ENCODE measurements at places on chromosomes 6 and 20. TPM values are rescaled to one million over a fixed set of nuclear protein-coding genes. Genes with fewer than 3 reads are reported as not detected.

Gene OR12D3
- not detected for polyA plus RNA-seq

- peak; percentile 28 for DNase-seq
Measured at GRCh38 chr20:1333462-1334369, 4.8 kb upstream of the SDCBP2 start.

Gene MRAP2
- not detected for polyA plus RNA-seq

- DNase-seq, result no peak
Measured at GRCh38 chr6:137216875-137217553, 2.2 kb downstream of the IFNGR1 start.

Gene C20orf141
- not detected for polyA plus RNA-seq

Gene C20orf204
- 0.10 TPM for polyA plus RNA-seq

DNA sequence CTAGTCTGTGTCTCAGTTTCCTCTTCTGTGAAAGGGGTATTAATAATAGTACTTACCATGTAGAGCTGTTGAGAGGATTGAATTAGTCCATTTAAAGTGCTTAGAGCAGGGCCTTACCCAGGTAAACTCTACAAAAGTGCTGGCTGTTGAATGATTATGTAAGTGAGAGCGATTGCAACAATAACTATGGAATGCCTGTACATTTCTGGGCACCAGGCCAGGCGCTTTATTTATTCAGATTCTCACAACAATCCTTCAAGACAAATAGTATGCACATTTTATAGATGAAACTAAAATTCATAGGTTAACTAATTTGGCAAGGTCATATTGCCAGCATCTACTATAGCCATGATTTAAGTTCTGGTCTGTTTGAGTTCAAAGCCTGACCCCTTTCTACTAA lies 78.3 kb upstream of the MMS22L start:
- DNase-seq, result no peak

DNA sequence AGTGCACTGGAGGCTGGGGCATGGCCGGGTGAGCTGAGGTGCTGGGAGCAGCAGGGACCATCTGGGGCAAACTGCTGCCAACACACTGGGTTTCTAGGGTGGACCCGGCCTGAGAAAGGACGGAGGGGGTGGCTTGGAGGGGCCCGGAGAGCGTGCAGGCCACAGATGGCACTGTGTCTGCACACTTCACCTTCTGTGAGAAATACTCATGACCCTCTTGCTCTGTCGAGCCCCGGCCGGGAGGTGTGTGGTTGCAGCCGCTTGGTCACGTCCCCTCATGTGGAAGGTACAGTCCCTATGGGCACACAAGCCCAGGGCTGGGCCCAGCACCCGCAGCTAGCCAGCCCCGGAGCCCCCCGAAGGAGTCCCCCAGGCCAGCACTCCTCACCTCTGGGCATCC lies 59.7 kb downstream of the RBM38 start:
- no peak for DNase-seq

- no peak for DNase-seq
Measured at GRCh38 chr6:53347250-53347920, 1.4 kb downstream of the ELOVL5 start.

Gene KIFC1
- 2.2 TPM for polyA plus RNA-seq

GRCh38 chr6:11179419-11180202 lies 52.9 kb downstream of the NEDD9 start:
- no peak for DNase-seq

DNA sequence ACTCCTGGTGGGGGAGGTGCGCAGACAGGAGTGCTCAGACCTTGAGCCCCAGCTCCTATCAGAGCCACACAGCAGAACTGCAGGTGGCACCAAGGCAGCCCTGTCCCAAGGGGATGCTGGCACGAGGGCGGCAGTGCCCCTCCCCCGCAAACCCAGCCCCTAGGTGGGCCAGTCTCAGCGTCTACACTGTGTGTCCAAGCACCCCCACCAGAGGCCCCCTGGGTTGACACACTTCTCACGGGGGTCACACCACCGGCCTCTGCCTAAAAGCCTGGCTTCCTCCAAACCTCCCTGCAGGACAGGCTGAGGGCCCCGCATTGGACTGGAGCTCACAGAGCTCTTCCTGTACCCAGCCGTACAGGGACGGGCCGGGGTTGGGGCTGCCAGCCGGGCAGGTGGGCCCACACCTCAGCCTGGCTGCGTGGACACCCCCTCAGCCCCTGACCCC lies 8.1 kb downstream of the SLC2A4RG start:
- no peak for DNase-seq

DNA sequence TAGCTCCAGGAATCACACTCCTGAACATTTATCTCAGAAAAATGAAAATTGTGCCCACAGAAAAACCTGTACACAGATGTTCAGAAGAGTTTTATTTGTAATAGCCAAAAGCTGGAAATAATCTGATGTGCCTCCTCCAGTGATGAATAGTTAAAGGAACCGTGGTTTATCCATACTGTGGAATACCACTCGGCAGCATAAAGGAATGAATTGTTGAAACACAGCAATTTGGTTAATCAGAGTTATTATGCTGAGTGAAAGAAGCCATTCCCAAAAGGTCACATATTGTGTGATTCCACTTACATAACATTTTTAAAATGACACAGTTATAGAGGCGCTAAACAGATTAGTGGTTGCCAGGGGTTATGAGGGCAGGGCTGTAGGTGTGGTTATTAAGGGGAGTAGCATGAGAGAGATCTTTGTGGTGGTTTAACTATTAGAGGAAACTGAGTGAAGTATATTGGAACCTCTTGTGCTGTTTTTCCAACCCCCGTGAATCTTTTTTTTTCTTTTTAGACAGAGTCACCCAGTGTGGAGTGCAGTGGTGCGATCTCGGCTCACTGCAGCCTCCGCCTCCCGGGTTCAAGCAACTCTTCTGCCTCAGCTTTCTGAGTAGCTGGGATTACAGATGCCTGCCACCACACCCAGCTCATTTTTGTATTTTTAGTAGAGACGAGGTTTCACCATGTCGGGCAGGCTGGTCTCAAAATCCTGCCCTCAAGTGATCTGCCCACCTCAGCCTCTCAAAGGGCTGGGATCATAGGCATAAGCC lies 26.2 kb downstream of the PSMF1 start:
- no peak for DNase-seq

Gene MYLK4
- 0.07 TPM for polyA plus RNA-seq

DNA sequence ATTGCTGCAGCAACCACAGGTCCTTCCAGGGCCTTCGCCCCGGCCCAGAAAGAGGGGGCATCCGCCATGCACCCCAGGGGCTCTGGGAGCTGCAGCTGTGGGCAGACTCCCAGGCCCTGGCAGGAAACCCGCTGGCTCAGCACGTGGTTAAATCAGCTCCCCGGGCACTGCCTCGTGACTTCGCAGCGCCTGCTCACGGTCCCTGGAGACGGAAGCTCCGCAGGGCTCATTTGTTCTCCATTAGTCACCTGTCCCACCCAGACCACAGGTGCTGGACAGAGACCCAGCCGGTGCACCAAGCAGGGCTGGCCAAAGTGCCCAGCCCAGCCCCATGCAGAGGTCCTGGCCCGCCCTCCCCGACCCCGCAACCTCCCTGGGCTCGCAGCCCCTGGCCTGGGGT lies 14.7 kb downstream of the KCNQ2 start:
- no peak for DNase-seq

Gene DDO
- polyA plus RNA-seq, result 6.4 TPM

Gene TRAPPC3L
- polyA plus RNA-seq, result 0.21 TPM

Gene SNAI1
- 3.4 TPM for polyA plus RNA-seq

Gene SYNGAP1
- 1.2 TPM for polyA plus RNA-seq

DNA sequence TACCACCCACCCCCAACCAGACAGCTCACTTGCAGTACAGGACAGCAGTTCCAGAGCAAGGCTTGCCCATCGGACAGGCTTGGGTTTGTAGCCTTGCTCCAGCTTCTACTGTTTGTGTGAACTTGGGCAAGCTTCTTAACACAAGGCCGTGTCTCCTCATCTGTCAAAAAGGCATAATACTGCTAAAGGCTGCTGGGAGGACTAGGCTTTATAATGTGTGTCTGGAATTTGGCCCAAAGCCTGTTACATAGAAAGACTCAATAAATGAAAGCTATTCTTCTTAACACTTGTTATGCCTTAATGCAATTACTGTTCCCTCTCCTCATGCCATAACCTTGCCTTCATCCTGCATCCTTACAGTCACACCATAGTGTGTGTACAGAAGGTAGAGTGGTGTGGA lies 43.4 kb downstream of the LYRM4 start:
- DNase-seq, result no peak

Gene PBOV1
- not detected for polyA plus RNA-seq

DNA sequence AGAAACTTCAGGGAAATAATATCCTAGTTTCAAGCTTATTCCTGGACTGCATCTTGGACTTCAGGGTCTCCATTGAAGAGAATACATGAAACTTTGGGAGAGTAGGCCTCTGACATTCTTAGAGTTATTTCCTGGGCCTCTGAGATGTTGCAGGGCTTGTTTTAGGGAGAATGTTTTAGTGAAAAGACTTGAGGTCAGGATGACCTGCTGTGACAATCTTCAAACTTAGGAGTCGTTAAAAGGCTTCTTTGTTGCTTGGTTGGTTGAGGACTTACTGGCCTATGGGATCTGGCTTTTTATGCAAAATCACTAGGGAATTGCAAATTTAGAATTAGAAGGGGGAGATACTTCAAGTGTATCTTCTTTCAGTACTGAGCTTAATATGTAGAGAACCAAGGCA lies 613.2 kb upstream of the FLRT3 start:
- no peak for DNase-seq

- DNase-seq, result no peak
Measured at GRCh38 chr6:142367501-142368018, 65.8 kb downstream of the ADGRG6 start.

DNA sequence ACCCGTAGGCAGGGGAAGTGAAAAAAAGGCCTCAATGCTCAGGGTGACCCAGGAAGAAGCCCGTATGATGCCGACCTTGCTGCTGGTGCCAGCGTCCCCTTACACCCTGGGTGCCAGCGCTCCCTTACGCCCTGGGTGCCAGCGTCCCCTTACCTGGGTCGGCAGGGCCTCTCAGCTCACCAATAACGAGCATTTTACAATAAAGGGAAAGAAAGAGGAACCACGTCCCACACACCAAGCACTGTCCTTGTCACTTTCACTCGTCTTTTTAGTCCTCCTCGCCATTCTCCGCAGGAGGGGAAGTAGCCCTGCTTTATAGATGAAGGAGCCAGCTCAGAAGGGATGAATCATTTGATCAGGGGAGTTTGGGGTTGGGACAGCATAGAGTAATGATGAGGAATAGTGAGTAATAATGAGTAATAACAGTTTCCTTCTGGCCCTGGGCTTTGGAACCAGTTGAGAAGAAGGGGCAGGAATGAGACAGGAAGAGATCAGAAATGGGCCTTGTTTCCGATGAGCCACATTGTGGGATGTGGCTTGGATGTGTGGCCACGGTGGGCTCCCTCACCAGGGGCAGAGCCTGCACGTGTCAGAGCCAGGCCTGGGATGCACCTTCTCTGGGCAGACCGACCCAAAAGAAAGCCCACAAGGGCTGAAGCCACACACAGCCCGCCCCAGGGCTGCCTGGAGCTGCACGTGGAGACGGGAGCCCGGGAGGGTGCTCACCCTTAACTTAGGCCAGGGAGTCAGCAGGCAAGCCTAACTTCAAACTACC lies 75.7 kb downstream of the SYNJ2 start:
- DNase-seq, result no peak

Gene CTCFL
- polyA plus RNA-seq, result 0.08 TPM

Gene PI16
- polyA plus RNA-seq, result 0.12 TPM

DNA sequence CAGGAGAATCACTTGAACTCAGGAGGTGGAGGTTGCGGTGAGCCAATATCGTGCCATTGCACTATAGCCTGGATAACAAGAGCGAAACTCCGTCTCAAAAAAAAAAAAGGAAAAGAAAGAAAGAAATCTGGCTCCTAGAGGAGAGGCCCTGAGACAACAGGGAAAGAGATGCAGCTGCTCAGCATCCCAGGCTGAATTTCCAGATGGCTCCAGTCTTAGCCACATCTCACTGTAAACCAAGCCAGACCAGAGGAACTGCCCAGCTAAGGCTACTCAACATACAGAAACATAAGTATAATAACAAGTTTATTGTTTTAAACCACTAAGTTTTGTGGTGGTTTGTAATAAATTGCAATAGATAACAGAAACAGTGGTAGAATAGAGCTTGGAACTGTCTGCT lies 38.5 kb upstream of the TASP1 start:
- DNase-seq, result no peak

GRCh38 chr20:17611290-17611539 lies 41.3 kb downstream of the DSTN start:
- peak; percentile 34 for DNase-seq

DNA sequence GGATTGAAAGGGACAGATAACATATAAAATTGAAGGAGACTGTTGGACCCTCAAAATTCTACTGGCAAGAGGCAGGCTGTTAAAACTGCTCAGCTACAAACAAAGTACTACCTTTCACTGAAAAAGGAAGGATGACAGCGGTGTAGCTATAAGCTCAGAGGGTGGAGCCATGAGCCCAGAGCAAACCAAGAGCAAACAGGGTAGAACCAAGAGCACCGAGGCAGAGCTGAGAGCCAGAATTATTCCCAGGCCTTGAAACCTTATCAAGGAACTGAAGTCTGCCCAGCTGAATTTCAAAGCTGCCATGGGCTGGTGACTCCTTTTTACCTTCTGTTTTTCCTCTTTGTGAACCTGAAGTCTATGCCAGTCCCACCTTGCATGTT lies 74.7 kb upstream of the SLC4A11 start:
- DNase-seq, result no peak

Gene FAM83B
- polyA plus RNA-seq, result 0.13 TPM

GRCh38 chr6:140353536-140353935 lies 979.1 kb upstream of the CITED2 start:
- DNase-seq, result no peak

Gene RIMS1
- polyA plus RNA-seq, result not detected

Gene BHLHE23
- polyA plus RNA-seq, result not detected

GRCh38 chr6:52526634-52527033 lies 50.2 kb downstream of the TRAM2 start:
- no peak for DNase-seq

- no peak for DNase-seq
Measured at GRCh38 chr20:57076951-57077350, 189.5 kb downstream of the BMP7 start.

DNA sequence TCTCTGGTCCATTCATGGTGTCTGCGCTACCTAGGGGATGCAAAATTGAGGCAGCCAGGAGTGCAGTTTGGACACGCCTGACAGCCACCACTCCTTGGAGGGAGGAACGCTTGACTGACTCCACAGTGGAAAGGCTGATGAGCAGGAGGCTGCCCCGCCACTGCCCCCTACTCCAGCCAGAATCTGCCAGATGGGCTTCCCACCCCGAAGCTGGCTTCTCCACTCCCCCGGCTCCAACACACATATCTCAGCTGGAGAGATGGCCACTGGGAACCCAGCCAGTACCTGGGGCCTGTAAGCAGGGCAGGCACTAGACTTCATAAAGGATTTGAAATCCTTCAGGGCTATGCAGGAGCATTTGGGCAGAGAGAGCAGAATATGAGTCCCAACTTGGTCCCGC lies 51.4 kb upstream of the BLCAP start:
- DNase-seq, result no peak
